ENCODE measurements at places on chromosomes 13 and 19.

DNA sequence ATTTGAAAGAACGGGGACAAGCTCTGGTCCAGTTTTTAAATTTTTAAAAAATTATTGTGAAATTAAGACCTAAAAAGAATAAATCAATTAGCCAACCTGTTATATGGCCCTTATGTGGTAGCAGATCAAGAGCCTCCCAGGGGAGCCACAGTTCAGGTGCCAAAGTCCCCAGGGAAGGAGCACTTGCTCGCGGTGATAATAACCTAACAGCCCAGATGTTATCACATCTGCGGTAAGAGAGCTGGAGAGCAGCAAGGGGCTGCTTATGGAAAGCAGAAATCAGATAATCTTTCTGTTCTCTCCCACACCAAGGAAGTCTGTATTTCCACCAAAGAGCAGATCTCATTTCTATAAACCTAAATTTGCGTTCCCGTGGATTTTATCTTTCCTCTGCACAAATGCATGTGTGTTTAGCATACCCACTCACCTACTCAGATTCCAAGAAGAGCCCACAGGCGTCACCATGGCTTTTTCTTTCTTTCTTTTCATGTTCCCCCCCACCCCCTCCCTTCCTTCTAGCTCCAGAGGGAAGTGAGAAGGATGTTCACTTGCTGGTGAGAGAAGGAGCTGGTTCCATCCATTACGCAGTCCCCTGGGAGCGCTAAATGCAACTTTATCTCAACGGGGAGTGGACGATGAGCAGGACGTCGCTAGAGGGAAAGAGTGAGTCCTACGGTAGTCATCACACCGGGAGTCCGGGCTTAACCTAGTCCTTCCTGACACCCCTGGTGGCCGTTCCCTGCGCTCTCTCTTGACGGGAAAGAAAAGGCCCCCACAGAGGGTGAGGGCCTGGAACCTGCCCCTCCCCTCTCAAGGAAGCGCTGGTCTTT lies 1.6 kb upstream of the POU4F1 start:
- DNase-seq, result no peak

- no peak for DNase-seq
Observed at GRCh38 chr13:77375560-77376108, 48.7 kb upstream of the MYCBP2 start.

- no peak for DNase-seq
Observed at GRCh38 chr19:17739121-17739875, 12.0 kb upstream of the FCHO1 start.

- DNase-seq, result no peak
Observed at GRCh38 chr19:33404506-33405253, 31.2 kb downstream of the CEBPG start.

GRCh38 chr19:35462476-35462953 lies 14.5 kb downstream of the FFAR2 start:
- DNase-seq, result no peak
